Common myeloid progenitor, CD34-positive (primary cell): ENCODE measurements at places on chromosomes 7 and 10.

DNA sequence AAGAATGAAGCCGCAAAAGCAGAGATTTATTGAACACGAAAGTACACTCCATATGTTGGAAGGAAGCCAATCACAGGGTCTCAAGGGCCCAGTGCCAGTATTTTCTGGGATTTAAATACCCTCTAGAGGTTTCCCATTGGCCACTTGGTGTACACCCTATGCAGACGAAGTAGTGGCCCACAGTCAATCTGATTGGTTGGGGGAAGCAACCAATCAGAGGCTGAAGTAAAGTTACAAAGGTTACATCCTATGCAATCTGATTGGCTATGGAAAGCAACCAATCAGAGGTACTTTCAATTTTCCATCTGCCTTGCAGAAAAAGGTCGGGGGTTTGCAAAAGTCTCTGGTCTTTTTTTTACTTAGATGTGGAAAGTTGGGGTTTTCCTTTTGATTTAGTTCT lies 481.3 kb upstream of the NRP1 start:
- DNase-seq, result no peak

DNA sequence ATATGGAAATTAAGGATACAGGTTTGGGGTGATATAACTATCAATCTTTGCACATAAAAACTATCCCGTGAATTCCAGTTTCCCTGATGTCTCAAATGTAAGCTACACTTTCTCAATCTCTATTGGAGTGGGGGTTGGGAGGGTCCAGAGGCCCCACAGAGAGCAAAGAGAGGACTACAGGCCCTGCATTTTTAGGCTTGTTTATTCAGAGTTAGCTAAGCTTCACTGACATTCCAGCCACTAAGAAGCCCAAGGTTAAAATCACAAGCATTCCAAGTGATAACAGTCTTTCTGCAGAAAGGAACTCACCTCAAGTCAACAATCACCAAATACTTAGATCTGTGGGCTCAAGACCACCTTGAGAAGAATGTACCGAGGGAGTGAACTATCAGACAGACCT lies 31.6 kb upstream of the LAMB1 start:
- DNase-seq, result no peak

DNA sequence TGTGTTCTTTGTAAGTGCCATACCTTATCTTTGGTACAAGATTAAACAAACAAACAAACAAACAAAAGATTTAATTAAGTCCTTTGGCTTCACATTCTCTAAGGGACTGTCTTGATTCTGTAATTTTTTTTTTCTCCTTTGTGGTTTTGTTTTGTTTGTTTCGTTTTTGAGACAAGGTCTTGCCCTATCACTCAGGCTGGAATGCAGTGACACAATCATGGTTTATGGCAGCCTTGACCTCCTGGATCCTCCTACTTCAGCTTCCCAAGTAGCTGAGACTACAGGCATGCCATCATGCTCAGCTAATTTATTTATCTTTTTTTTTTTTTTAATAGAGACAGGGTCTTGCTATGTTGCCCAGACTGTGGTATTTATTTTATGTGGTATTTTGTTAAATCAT lies 165.8 kb downstream of the LRRC4 start:
- DNase-seq, result no peak

DNA sequence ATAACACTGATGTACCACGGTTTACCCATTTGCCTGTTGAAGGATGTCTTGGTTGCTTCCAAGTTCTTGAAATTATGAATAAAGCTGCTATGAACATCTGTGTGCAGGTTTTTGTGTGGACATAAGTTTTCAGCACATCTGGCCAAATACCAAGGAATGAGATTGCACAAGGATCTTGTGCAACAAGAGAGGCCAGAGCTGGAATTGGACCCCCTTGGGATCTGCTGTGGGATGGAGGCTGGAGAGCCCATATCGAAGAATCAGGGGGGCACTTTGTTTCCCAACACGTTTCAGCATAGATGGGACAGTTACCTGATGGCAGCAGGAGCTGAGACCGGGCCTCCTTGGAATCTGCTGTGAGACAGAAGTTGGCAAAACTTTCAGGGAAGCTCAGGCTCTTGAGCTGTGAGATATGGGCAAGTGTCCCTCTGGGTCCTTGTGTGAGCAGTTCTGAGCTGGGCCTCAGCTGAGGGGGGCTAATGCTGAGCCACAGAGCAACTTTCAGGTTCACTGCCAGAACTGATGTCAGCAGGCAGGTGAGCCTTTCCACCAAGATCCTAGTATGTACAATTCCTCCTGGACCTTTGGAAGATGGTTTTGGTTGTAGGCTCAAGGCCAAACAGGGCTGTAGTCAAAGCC lies 115.2 kb upstream of the RAB18 start:
- DNase-seq, result no peak

DNA sequence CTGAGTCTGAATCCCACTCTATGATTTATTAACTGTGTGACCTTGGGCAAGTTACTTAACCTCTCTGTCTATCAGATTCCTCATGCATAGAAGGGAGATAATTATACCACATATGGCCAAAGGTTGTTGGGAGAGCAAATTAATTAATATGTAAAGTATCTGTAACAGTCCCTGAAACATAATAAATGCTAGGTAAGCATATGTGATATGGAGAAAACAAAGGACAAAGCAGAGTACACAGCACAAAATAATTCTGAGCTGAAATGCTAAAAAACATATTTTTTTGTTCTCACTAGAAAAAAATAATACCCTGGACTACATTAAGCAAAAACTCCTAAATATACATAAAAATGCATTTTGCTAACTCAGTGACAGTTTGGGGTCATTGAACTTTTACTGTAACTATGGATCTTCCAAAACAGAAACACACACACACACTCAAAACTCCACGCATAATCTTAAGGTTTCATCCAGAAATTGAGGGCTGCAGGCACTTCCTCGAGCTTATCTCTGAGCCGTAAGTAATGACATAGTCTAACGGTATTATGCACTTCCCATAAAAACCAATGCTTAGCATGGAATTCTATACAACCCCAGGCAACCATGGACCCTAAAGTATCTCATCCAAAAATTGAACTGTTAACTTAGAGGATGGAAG lies 201.7 kb upstream of the PTN start:
- DNase-seq, result peak; percentile 56

GRCh38 chr10:64535131-64535867 lies 1014.1 kb downstream of the REEP3 start:
- DNase-seq, result no peak

DNA sequence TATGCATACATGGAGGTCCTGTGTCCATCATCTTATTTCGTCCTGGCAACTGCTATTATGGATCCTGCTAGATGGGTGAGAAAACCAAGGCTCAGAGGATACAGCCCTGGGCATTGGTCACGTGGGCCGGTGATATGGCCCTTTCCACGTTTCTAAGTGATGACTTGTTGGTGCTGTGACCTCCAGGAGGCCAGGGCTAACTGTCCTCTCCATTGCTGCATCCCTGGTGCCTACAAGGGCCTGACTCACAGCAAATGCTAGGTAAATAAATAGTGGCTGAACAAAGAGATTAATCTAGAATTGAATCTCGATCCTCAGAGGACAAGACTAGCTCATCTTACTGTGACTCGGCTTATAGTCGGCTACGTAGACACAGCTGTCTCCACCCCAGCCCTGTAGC lies 78.6 kb downstream of the FAM53B start:
- no peak for DNase-seq

DNA sequence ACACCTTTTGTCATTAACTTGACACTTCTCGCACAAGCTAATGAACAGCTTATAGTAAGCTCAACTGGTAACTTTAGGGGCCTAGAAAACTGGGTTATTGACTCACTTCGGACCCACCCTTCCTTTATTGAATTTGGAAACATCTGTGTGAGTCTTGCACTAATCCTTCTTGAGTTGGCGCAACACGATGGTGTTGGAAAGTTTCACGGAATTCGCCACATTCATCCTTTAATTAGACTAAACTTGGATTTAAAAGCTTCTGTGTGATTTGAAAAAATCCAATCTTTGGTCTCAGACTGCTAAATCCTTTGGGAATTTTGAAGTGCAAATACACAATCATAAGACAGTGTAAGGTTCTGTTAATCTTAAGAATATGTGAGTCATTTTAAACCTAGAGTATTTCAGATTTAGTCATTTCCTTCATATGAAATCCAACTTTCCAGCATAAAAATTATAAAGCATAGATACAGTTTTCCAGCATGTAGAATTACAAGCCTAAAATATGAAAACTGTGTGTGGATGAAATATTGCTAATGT lies 15.1 kb downstream of the FZD8 start:
- no peak for DNase-seq

DNA sequence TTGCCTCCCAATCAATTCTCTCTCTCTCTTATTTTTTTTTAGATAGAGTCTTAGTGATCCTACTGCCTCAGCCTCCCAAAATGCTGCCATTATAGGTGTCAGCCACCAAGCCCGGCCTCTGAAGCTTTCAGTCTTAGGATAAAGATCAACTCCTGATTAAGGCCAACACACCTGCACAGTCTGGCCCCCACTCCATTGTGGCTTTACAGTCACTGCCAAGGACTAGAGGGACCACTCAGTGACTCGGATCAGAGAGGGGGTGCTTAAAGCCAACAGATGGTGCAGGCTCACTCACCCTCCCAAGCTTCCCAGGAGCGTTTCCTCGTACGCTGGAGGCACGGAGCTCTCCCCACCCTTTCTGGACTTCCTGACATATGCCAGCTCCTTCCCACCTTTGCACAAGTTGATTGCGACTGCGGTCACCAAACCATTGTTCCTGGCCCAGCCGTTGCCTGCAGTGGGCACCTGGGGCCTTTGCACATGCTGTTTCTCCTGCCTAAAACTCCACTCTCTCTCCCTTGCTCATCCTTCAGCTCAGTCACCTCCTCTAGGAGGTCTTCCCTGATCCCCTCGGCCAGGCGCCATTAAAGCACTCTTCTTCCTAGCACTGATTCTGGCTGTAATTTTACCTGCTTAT lies 1.7 kb upstream of the CDH23 start:
- DNase-seq, result no peak

- DNase-seq, result peak; percentile 51
Measured at GRCh38 chr10:118340486-118340885, 1.6 kb downstream of the FAM204A start.

DNA sequence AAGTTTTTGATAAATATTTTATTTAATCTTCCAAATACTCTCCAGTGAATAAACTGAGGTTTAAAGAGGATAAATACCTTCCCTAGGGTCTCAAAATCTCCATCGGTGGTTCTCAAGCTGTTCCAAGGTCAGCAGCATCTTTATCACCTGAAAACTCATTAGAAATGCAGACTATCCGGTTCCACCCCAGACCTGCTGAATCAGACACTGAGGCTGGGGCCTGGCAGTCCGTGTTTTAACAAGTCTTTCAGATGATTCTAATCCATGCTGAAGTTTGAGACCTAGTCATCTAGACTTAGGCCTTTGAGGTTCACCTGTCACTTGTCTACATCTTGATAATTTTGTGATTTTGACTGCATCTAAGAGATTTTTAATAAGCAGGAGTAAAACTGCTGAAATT lies 37.5 kb downstream of the PLEKHA8 start:
- DNase-seq, result no peak

DNA sequence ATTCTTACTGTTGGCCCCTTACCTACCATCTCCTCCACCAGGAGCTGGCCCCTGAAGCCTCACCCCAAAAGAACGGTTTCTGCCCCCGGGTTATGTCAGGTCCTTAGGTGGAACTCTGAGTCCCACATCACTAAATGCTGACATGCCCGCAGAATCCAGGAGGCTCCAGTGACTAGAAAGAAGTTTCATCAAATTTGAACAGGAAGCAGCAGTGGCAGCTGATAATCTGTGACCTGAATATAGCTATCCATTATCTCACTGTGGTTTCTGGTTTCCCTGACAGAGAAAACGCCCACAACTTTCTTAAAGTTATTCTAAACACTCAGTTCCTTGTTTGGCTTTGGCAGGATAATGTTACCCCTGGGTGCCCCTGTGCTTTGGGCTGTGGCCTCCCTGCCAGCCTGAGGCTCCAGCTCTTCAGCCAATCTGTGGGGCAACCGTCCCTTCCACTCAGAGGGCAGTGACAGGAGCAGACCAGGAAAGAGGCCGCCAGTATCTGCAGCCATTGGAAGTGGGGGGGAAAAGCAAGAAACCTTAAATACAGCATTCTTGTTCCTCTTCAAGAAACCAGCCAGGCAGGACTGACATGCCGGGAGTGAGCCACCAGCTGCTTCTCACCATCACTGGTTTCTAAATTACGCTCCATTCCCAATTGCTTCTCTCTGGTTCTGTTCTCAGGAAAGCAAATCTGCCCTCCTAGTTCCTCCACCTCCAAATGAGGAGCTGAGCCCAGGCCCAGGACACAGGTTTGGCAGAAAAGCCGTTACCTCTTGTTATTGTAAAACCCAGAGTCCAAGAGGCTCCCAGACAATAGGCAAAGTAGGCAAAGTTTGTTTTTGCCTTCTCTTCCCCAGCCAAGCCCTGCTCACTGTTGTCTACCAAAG lies 41.2 kb upstream of the VCL start:
- DNase-seq, result peak; percentile 89

GRCh38 chr7:137825489-137825888 lies 21.3 kb downstream of the DGKI start:
- no peak for DNase-seq

- DNase-seq, result no peak
Measured at GRCh38 chr10:77230194-77230593, 407.4 kb downstream of the KCNMA1 start.

- DNase-seq, result no peak
Measured at GRCh38 chr7:155455776-155456737, 1.9 kb upstream of the EN2 start.

- DNase-seq, result no peak
Measured at GRCh38 chr10:62745581-62745980, 58.9 kb upstream of the ADO start.

GRCh38 chr7:83946801-83947200 lies 247.8 kb downstream of the SEMA3A start:
- DNase-seq, result no peak

- no peak for DNase-seq
Measured at GRCh38 chr10:103734731-103735130, 120.6 kb downstream of the SH3PXD2A start.

DNA sequence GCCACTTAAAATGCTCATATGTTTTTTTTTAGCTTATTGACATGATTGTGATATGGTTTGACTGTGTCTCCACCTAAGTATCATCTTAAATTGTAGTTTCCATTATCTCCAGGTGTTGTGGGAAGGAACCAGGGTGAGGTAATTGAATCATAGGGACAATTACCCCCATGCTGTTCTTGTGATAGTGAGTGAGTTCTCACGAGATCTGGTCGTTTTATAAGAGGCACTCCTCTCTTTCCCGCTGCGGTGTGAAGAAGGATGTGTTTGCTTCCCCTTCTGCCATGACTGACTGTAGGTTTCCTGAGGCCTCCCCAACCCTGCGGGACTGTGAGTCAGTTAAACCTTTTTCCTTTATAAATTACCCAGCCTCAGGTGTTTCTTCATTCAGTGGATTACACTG lies 80.5 kb upstream of the ETV1 start:
- no peak for DNase-seq
